Left cardiac atrium (tissue), 4 donors: ENCODE measurements at places on chromosomes 3 and 15.

DNA sequence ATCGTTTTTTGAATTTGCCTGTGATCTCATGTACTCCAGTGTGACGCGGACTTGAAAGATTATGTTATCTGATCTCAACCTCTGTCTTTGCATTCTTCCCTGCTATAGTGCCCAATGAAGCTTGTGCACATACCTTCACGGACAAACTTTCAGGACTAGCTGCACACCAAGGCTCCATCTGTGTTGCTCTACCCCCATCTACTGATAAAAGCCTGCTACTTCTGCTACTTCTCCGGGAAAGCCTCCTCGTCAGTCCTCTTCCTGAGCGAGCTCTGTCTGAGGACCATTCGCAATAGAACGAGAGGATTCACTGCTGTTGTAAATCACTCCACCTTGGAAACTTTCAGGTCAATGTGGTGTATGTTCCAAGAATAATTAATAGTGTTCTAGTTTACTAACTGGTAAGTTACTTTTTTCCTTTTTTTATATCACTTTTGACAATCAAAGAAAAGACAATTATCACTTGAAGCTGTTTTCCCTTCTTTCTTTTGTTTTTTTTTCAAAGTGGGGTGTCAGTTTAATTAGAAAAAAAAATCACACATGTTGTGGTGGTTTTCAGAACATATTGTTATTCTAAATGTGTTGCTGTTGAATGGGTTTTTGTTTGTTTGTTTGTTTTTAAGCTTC lies 217.6 kb downstream of the ARRDC4 start:
- no peak for DNase-seq

GRCh38 chr15:43206054-43206453 lies 14.8 kb downstream of the EPB42 start:
- no peak for DNase-seq

DNA sequence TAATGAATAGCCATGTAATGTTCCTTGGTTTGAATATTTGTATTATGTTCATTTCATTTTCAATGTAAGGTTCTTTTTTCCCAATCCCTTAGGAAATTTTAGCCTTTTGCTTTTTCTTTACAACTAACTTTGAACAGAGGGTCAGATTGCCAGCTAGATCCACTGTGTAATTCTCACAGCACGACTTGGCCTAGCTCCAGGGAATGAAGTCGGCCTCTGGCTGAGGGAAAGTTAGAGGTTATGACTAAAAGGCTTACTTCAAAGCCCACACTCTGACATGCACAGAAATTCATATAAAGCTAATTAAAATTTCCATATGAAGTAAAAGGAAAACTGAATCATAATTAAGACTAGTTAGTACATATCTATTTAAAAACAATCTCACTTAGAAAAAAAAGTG lies 38.7 kb downstream of the ROBO1 start:
- peak; percentile 22 for DNase-seq

DNA sequence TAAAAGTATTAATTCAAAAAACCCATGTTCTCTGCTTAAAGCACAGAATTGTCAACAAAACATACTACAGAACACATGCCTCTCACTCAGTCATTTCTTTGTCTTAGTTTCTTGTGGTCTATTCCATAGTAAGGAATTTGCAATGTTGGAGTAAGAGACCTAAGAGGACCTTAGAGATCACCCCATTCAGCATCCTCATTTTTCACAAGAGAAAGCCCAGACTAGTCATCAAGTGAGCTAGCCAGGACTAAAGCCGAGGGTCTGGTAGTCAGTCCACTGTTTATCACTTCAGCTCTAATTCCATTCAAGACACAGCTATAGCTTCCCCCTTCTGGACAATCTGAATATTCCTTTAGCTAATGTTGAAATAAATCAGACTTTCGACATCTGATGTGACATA lies 601.1 kb downstream of the FHIT start:
- DNase-seq: no peak

DNA sequence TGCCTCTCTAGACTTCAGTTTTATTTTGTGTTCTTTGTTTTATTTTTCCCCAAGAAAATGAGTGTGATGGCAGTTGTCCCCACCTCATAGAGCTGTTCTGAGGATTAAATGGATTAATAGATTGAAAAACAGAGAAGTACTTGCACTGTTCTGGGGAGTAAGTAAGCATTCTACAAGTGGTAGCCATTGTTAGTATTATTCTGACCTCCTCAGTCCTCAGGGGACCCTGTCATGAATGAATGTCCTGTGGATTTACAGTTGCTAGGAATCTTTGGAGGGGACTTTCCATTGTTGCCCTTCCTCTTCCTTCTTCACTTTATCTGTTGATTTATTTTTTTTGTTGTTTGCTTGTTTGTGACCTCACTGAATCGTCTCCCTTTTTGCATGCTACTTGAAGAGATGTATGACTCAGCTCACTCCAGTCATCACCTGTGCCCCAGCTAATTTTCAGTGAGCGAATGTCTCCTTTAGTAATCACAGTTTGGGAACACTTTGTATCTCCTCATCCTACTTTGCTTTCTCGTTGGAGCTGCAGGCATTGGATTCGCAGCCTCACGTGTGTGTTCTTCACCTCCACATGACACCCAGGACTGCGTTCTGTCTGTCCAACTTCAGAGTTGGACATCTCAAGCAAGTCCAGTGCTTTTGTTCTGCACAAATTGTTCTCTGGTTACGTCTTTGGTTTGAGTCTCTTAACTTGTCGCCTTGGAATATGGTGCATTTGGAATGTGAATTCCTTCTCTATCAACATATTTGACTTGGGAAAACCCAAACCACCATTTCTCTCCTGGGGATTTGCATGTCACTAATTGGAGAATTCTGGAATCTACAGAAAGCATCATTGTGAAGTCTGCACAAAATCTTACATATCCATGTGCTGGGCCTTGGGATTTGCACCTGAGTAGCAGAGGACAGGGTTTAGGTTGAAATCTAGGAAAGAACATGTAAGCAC lies 54.5 kb downstream of the LRTM1 start:
- no peak for DNase-seq

- no peak for DNase-seq
Measured at GRCh38 chr3:46242120-46242519, at the start of gene CCR3. TSS of gene CCR3 (plus strand) at chr3:46242460. CDS start at chr3:46265159, 22,699 bp downstream.

- no peak for DNase-seq
Measured at GRCh38 chr3:197835509-197835908, 44.5 kb downstream of the LRCH3 start.

DNA sequence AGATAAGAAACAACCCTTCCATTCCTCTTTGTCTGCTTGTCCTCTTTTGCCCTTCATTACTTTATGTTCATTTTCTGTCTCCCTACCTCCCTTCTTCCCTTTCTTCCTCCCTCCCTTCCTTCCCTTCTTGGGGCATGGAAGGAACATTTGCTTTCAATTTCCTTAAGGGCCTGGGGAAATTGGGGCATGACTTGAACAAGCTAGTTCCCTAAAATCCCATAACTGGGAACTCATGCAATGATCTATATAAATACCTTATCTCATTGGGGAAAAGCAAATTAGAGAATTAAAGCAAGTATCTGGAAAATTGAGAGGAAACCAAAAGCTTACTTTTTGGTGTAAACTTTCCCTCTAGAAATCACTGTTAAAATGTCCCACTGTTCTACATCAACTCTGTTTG lies 35.7 kb downstream of the BOC start:
- DNase-seq: no peak

DNA sequence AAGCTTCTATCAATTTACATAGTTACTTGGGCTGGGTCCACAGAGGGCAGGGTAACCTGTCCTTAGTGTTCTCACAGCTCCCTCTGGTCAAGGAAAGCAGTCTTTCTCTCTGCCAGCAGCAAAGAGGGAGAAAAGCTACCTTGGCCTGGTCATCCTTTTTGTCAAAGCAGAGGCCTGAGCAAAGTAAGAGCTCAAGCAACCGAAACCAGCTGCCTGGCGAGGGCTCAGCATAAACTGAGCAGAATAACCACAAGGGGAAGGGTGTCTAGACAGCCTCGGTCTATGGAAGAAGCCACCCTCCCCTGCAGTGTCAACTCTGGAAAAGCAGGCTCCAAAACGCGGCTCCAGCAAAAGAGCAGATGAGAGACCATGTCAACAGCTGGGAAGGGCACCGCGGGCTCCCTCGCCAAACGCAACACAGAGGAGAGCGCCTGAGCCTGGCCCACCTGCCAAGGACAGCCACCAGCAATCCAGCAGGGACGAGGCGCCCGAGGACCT lies 17.4 kb downstream of the LRIG1 start:
- DNase-seq: peak; percentile 36

GRCh38 chr3:114033721-114034120 lies 22.6 kb downstream of the CCDC191 start:
- DNase-seq: no peak

- DNase-seq: no peak
Measured at GRCh38 chr15:69474291-69474690, 21.7 kb downstream of the RPLP1 start.

DNA sequence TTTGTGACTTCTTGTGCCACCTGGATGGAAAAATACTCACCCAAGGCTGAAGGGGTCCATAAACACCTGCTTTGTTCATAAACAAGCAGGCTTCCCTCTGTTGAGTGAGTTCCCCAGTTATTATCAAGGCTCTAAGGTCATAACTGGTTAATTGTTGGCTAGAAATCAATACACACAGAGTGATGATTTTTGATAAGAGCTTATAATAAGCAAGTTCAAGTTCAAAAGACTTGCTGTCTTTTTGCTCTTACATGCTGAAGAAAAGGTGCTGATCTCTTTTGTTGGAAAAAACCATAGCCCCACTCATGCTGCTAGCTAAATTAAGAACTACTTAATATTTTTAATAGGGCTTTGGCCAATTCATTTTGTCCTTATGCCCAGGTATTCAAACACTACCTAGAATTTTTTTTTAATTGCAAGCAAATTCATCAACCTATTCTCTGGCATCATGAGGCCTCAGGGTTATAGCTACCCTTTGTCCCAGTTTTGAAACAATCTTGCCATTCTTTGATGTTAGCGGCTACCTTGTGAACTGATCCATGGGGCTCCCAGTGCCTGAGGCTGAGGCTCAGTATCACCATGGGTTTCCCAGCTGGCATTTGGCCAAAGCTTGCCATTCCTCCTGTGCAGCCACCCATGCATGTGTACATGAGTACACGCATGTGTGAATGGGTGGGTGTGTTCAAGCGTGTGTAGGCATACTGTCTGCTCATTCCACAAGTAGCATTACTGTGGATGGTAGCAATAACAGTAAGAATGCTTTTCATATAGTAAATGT lies 127.6 kb upstream of the LPP start:
- DNase-seq: no peak

GRCh38 chr3:53051929-53052328 lies 6.1 kb upstream of the SFMBT1 start:
- DNase-seq: no peak

DNA sequence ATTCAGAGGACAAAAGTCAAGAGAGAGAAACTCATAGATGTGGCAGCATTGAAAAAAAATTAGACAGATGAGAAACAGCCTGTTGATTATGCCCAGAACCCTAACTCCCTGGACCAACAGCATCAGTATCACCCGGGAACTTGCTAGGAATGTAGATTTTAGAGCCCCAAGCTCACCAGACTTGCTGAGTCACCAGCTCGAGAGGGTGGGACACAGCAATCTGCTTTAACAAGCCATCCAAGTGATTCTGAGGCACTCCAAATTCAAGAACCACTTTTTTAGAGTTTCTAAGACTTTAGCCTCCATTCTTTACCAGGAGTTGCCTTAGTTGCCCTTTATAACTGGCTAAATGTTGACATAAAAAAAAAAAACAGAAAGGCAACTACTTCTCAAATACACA lies 70.9 kb downstream of the CGGBP1 start:
- DNase-seq: no peak

- DNase-seq: no peak
Measured at GRCh38 chr3:185792955-185793354, 31.9 kb downstream of the IGF2BP2 start.

DNA sequence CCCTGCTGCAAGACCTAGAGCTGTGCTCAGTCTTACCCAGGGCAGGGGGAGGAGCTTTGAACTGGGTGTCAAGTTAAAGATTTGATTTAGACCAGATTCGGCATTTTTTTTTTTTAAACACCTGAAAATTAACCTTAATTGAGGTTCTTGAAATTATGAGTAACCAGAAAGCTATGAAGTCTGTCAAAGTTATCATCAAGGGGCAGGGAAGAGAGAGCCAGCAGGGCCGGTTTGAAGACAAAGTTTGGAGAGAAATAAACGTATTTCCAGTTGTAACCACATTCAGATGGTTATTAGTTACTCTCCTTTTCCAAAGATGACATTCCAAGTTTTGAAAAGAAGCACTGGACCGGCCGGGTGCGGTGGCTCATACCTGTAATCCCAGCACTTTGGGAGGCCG lies 12.0 kb downstream of the TMEM266 start:
- no peak for DNase-seq

GRCh38 chr15:101118116-101118515 lies 133.7 kb downstream of the CHSY1 start:
- DNase-seq: no peak

DNA sequence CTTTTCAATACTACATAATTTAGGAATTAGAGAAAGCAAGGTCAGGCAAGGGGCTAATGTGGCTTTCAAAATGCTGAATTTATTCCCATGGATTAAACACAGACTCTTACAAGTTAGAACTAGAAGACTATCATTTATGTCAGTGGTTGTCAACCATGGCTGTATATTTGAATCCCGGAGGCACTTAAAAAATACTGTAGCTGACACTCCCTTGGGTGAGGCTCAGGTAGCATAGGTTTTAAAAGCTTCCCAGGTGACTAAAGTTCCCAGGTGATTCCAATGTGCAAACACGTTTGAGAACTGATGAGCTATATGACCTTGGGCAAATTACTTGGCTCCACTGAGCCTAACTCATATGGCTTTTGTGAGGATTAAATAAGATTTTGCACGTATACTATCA lies 29.6 kb downstream of the AAGAB start:
- DNase-seq: no peak

DNA sequence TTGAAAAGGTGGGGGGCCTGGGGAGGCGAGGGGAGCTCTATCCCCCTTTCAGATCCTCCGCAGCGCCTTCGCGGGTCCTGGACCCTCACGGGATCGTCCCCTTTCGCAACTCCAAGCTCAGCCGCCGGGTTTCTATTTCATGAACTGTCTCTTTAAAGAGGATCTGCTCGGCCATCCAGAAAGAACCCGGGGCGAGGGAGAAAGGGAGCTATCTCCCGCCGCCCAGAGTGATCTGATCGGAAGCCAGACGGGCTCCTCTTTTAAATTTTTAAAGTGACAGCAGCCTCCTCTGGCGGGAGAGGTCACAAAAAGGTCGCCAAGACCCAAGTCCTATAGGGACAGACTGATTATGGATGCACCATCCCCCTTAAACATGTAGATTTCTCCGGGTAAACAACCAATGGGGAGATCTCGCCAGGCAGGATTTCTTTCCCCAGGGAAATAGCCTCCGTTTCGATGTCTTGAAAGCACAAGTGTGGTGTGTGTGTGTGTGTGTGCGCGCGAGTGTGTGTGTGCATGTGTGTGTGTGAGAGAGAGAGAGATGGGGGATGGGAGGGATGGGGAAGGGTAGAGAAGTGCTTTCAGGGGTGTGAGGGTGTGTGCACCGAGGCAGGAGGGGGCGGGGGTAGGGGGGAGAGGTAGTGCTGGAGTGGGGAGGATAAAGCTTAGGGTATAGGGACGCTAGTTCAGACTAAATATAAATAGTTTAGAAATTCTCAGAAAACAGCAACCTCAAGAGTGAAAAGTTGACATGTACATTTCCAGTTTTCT lies 516.1 kb downstream of the MECOM start:
- peak; percentile 66 for DNase-seq
